ENCODE measurements at places on chromosomes 7 and 10.

DNA sequence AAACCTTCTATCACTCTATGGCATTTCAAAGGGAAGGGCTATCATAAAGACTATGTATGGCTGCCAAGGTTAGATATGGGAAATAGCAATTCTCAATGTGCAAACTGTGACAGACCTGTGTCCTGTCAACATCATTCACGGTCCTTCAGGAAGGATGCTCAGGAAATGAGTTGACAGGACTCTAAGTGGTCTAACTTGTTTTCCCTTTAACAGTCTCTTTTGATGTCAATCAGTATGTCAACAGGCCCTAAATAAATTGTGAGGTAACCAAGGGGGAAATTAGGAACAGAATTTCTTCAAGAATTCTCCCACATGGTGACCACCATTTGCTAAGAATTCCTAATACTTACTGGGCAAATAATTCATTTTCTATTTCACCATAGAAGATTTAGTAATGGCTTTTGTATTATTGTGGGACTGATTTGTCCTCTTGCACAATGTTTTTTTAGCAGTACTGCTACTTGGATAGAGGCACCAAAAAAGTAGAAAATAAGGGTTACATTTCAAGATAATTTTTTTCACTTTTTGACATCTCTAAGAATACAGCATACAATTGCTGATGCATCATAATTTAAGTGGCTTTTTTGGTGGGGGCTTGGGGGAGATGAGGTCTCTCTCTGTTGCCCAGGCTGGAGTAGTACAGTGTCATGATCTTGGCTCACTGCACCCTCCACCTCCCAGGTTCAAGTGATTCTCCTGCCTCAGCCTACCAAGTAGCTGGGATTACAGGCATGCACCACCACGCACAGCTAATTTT, 275.8 kb downstream of the CACNA2D1 start:
- no peak for DNase-seq

DNA sequence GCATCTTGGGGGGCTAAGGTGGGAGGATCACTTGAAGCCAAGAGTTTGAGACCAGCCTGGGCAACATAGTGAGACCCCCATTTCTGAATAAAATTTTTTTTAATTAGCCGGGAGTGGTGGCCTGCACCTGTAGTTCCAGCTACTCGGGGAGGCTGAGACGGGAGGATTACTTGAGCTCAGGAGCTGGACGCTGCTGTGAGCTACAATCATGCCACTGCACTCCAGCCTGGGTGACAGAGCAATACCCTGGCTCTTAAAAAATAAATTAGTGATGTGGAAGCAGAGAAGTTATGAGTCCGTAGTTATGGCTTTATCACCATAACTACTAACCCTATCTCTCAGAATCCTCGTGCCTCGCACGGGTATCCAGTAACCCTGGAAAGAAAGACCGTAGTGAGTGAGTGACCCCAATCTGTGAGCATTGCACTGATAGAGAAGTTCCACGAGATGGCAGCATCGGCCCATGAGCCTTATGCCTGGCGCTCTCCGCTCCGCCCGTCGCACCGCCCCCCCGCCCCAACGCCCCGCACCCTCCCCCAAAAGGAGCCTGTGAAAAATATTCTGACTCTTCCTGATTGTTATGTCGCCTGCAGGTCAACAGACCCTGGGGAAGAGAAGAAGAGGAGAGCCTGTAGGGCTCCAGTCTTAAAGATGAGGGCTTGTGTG, 4.9 kb upstream of the SLC29A3 start:
- peak; percentile 66 for DNase-seq

- no peak for DNase-seq
Observed at GRCh38 chr10:8416192-8416701, 361.8 kb downstream of the GATA3 start.

GRCh38 chr10:86087716-86088115, 278.9 kb downstream of the GRID1 start:
- DNase-seq, result no peak

DNA sequence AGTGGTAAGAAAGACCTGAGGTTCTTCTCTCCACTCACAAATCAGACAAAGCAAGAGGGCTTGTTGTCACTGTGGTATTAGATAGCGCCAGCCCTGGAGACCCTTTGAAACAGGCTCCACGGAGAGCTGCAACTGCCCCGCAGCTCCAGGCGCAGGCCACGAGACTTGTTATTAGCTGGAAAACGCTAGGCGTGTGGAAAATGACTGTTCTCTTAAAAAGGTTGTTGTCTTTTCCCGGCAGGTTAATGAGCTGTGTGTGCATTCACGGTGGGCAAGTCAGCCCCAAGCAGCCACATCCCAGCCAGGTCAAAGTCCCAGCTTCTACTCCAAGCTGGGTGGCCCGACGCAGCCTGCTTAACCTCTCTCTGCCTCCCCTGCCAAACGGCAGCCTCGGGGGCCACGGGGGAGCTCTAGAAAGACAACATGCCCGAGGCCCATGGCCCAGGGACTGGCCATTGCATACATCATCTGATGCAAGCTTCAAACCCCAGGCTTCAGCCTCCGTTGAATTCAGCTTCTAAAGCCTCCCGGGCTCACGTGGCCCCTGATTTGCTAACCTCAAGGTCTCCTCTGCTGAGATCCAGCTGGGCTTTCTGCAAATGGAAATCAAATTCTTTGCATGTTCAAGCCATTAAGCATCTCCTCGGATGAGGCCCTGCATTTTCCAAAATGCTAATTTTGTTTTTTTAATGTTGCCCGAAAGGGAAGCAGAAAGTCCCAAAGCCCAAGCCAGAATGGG, 61.3 kb upstream of the DNAAF5 start:
- DNase-seq, result no peak

GRCh38 chr10:116671274-116671926, 50.6 kb downstream of the PNLIPRP2 start:
- no peak for DNase-seq

GRCh38 chr10:23412223-23412622, 26.7 kb upstream of the OTUD1 start:
- peak; percentile 22 for DNase-seq

- DNase-seq, result peak; percentile 34
Observed at GRCh38 chr10:49539320-49539885, 482 bp upstream of the ERCC6 start.

- DNase-seq, result no peak
Observed at GRCh38 chr7:22639396-22639795, 87.6 kb upstream of the IL6 start.

DNA sequence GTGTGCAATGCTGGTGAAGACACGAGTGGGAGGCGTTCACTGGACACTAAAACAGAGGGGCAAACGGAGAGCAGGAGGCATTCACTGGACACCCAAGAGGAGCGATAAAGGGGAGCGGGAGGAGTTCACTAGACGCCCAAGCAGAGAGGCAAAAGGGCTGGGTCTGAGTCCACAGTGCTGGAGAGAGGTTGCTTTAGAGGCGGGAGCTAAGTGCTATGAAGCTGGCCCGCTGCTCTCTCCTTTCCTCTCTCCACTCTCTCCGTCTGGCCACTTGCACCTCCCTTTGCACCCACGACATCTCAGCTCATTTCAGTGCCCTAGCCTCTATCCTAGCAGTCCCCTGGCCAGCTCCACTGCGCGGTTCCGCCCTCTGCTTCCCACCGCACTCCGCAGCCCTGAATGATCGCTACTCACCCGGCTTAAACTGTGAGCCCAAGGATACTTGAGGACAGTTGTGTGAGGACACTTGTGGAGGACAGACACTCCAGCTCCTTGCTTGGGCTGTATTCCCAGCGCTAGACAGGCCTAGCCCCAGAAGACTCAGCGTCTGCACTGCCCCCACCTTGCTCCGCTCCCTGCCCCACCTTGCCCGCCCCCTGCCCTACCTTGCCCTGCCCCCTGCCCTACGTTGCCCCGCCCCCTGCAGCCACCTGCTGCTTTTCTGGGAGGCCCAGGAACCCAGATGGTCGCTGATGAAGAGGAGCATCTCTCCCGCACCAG, 78.8 kb upstream of the CPXM2 start:
- DNase-seq, result no peak

GRCh38 chr7:1843921-1844335, 173.9 kb downstream of the ELFN1 start:
- no peak for DNase-seq

DNA sequence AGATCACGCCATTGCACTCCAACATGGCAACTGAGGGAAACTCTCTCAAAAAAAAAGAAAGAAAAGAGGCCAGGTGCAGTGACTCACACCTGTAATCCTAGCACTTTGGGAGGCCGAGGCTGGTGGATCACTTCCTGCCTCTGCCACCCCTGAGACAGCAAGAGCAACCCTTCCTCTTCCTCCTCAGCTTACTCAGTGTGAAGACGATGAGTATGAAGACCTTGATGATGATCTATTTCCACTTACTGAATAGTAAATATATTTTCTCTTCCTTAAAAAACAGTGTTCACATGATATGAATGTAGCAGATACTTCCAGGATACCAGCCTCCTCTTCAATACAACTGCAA, 2.1 kb upstream of the ZKSCAN1 start:
- peak; percentile 58 for DNase-seq

GRCh38 chr7:157418204-157419034, 81.6 kb downstream of the DNAJB6 start:
- no peak for DNase-seq

DNA sequence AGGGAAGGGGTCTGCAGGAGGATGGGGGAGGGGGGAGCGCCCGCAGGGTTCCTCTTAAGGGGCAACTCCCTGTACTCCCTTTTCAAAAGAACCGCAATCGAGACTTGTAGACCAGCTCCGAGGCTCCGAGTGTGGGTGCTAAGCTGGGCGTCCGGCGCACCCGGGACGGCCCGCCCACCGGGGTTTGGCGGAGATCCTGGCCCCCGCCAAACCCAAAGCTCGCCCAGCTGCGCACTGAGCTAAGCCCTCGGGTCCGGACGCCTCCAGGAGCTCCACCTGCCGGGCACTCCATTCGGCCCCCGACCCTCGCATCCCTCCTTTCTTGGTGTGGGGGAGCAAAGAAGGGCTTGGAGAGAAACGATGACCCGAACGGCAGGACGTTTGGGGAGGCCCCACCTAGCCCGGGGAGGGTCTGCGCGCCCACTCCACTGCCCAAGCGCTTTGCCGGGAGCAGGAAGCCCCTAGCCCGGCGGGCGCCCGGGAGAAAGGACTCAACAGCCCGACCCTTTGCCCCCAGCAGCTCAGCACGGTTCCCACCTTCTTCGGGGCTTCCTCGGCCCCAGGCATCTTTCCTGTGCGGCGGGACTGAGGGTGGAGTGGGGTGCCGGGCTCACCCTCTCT, 651 bp downstream of the AFAP1L2 start:
- DNase-seq, result peak; percentile 15

- no peak for DNase-seq
Observed at GRCh38 chr7:93043385-93043985, 74.3 kb downstream of the SAMD9 start.

- DNase-seq, result no peak
Observed at GRCh38 chr10:83229991-83230390, 909.3 kb upstream of the GHITM start.

GRCh38 chr10:70232859-70233108, 445 bp downstream of the PPA1 start:
- DNase-seq, result no peak

- DNase-seq, result no peak
Observed at GRCh38 chr10:62899311-62899710, 83.1 kb upstream of the EGR2 start.

GRCh38 chr10:99524736-99525380, 7.9 kb upstream of the NKX2-3 start:
- no peak for DNase-seq

DNA sequence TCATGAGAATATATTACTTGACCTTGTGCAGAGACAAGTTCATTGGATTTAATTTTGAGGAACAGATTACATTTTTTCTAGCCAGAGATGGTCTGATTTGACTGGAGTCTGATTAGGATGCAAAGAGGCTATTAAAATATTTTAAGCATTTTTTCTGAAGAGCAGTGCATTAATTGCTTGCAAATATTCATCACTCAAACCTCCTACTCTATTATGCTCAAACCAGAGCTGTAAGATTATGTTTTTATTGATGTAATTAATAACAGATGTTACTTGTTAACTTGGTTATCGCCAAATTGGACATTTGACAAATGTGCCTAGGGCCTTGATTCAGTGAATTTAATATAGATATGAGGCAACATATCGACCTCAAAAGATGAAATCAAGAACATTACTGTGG, 160.9 kb upstream of the SLC13A1 start:
- no peak for DNase-seq

DNA sequence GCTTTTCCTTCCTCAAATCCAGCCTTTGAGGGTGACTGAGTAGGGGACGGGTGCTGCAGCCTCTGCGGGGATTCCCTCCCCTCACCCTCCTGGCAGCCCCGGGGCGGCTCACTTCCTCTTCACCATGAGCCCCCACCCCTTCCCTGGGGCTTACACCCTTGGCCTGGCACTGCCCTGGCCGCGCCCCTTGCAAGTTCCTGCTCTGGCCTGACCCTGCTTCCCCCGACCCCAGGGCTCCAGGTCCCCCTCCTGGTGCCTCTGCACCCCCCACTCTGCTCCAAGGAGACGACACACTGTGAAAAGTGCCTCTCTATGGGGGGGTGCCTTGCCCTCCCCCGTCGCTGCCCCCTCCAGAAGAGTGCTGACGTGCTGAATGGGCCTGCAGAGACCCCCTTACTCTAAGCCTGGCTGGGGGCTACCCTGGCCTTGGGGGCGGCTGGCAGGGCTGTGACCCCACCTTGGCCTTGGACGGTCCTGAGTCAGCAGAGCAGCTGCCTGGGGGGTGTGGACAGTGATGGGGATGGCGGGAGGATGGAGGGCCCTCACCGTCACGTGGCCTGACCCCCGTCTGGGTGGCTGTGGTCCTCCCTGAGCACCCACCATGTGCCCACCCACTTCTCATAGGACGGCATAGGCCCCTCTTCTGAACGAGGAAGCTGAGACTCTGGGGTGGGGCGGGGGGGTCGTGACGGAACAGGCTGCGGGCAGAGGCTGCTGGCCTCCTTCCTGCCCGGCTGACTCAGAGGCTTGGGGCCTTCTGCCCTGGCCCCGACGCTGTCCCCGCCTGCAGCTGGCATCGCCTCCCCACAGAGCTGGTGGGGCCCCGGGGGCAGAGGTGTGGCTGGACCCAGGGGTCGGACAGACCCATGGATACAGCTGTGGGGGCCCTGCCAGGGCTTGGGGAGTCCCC, 9.8 kb downstream of the LFNG start:
- DNase-seq, result peak; percentile 62

GRCh38 chr10:118800920-118801319, 46.1 kb upstream of the CACUL1 start:
- DNase-seq, result no peak

DNA sequence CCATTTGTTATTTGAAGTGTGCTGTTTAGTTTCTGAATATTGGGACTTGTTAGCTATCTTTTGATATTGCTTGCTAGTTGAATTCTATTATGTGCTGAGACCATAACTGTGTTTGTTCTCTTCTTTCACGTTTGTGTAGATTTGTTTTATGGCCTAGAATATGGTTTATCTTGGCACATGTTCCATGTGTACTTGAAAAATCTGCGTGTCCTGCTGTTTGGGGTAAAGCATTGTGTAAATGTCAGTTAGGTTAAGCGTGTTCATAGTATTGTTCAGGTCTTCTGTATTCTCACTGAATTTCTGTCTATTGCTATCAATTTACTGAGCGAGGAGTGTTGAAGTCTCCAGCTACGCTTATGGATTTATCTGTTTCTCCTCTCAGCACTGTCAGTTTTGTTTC, 19.4 kb downstream of the MMP21 start:
- no peak for DNase-seq

- DNase-seq, result peak; percentile 27
Observed at GRCh38 chr10:1043532-1043995, 5.4 kb downstream of the IDI1 start.

- DNase-seq, result peak; percentile 71
Observed at GRCh38 chr10:79400146-79401004, 45.0 kb downstream of the ZCCHC24 start.

- no peak for DNase-seq
Observed at GRCh38 chr7:32045228-32045627, 25.0 kb downstream of the PDE1C start.
